Kasumi-1 (cell line): ENCODE measurements at places on chromosomes 3 and 15.
A peak's percentile ranks its signal among the peaks of the same experiment; 100 is the strongest.

- no peak for DNase-seq
Observed at GRCh38 chr15:32096916-32097617, 66.8 kb downstream of the CHRNA7 start.

GRCh38 chr15:53129121-53129904, 339.2 kb upstream of the ONECUT1 start:
- DNase-seq: no peak

DNA sequence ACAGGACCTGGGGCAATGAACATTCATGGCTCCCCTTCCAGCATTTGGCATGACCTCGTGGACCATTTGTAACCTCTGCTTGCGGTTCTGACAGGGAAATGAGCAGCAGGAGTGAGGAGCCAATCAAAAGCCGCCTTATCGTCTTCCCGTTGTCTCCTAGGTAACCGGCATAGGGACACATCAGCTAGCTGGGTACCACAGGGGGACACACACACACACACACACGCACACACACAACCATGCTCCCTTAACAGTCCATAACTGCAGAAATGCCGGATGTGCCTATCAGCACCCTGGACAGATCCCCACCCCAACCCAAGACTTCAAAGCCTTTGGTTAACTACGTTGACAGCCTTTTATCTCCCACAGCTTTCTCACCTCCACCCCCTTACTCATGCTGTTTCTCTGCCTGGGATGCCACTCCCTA, 53.4 kb upstream of the CCDC174 start:
- DNase-seq: peak; percentile 15

DNA sequence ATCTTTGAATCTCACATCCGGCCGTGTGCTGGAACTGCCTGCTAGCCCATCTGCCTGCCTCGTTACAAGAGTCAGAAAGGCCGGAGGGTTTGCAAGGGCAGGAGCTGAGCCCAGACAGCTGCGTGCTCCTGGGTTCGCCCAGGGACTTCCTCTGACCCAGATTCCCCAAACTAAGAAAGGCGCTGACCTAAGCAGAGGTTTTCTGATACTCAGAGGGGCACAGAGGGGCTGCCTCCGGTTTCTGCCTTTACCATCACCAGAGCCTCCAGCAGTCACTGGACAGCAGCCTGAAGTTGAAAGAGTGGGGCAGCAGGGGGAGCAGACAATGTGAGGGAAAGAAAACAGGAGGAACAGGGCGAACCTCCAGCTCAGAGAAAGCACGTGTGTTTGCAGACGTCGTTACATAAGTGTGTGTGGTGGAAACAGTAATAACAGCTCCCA, 33.4 kb upstream of the RAD18 start:
- no peak for DNase-seq

DNA sequence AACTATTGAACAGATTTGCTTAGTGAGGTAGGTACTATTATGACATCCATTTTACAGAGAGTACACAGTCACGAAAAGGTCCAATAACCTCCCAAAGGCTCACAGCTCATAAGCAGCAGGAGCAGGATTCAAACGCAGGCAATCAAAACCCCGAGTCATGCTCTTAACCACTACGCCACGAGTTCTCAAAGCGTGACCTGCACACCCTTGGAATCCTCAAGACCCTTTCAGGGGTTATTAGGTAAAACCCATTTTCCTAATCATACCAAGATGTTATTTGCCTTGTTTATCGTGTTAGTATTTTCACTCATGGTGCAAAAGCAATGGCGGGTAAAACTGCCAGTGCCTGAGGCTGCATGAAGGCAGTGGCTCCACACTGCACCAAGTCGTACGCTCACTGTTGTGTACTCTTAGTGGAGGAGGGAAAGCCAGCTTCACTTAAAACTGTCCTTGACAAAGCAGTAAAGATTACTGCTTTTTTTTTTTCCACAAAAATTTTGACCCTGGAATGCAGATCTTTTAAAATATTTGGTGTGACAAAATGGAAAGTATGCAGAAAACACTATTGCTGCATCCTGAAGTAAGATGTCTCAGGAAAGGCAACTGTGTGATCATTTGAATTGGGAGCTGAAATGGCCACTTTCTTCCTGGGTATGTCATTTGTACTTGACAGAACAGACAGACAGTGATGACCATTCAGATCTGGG, 96.1 kb downstream of the IGF2BP2 start:
- no peak for DNase-seq

GRCh38 chr3:42025370-42026138, 63.7 kb upstream of the ULK4 start:
- DNase-seq: peak; percentile 90

GRCh38 chr15:97545799-97546198, 414.7 kb upstream of the ARRDC4 start:
- no peak for DNase-seq

DNA sequence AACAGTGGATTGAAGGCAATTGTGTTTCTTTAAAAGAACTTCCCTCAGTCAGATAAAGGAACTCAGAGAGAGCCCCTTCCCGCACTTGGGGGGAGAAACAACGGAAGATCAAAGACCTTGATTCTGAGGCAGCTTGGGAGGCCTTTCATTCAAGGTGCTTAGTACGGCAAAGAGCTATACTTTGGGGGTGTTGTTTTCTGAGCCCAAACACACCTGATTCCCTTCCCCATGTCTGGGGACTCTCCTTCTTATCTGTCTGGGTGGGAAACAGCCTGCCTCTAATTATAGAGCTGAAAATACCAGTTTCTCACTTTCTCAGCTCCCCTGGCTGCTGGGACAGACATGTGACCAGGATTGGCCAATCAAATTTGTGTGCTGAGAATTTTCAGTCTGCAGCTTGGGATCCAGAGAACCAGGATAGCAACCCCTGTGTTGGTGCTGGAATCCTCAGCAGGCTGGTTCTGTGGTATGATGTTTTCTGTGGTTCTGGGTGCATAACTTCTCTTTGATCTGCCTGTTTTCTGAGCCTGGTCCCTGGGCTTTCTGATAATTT, 19.4 kb upstream of the IQCF6 start:
- no peak for DNase-seq

- peak; percentile 81 for DNase-seq
Observed at GRCh38 chr3:4752201-4753072, 226.8 kb upstream of the BHLHE40 start.

DNA sequence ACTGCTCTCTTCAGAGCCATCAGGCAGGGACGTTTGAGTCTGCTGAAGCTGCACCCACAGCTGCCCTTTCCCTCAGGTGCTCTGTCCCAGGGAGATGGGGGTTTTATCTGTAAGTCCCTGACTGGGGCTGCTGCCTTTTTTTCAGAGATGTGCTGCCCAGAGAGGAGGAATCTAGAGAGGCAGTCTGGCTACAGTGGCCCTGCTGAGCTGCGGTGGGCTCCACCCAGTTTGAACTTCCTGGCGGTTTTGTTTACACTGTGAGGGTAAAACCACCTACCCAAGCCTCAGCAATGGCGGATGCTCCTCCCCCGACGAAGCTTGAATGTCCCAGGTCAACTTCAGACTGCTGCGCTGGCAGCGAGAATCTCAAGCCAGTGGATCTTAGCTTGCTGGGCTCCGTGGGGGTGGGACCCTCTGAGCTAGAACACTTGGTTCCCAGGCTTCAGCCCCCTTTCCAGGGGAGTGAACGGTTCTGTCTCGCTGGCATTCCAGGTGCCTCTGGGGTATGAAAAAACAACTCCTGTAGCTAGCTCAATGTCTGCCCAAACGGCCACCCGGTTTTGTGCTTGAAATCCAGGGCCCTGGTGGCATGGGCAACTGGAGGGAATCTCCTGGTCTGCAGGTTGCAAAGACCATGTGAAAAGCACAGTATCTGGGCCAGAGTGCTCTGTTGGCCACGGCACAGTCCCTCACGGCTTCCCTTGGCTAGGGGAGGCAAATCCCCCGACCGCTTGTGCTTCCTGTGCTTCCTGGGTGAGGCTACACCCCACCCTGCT, 21.1 kb upstream of the ST6GAL1 start:
- no peak for DNase-seq

DNA sequence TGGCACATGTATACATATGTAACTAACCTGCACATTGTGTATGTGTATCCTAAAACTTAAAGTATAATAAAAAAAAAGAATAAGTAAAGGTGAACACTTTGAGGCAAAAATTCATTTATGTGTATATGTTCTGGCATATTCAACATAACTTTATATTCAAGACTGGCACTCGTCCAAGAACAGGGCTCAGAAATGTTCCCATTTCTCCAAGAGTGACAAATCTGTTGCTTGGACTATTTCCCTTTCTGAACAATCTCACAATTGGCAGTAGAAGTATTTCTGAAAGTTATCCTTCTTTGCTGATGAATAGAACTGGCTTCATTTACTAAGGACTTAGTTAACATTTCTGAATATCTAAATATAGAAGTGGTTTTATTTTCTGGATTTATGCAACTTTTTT, 212.8 kb downstream of the ADAMTSL3 start:
- no peak for DNase-seq

DNA sequence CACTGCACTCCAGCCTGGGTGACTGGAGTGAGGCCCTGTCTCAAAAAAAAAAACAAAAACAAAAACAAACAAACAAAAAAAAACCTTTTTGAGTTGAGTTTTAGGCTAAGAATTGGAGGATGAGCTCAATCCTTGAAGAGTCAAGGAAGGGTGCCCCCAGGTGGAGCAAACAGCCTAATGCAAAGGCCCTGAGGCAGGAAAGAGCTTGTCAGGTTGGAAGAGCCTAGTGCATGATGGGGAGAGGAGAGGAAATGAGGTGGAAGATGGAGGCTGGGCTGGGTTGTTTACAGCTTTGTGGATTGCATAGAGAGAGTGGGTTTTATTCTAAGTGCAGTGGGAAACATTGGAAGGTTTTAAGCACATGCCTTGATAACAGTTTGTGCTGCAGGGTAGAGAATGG, 2.1 kb upstream of the SNX22 start:
- peak; percentile 36 for DNase-seq

GRCh38 chr3:147649475-147649874, 240.3 kb downstream of the ZIC1 start:
- DNase-seq: peak; percentile 50

DNA sequence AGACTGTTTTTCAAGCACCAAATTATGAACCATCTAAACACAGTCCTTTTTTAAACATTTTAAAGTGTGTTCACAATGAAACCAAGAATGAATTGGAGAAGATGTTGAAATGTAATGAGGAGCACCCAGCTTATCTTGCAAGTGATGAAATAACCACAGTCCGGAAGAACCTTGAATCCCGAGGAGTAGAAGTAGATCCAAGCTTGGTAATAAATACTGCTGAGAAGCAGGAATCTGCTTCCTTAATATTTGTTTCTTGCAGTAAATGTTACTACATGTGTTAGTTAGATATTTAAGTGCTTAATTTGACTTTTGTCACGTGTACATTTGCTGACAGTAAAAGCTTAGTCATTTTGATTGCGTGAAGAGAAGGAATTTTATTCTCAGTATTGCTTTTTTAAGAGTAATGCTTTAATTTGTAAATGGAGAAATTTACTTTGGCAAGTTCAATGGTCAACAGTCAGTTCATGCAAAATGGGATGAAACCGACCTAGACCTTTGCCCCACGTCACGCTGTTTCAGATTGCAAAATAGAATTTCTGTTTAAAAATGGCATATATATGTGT, 69.8 kb downstream of the OPA1 start:
- no peak for DNase-seq

DNA sequence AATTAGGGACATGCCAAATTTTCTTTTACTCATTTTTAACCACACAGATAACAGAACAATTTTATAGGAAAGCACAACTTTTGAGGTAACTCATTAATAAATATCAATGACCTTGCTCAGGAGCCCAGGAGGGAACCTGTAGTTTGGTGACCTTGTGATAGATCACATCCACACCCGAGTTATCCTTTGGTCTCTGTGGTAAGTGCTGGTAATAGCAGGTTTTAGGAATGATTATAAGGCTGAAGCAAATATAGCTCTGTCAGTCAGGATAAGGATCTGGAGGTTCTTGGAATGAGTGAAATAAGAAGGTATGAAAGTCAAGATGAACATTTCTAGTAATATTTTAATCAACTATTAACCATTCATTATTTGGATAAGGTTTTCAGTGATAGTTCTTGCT, 46.5 kb downstream of the EPHA6 start:
- no peak for DNase-seq
